ENCODE measurements at places on chromosomes 6 and 20.

DNA sequence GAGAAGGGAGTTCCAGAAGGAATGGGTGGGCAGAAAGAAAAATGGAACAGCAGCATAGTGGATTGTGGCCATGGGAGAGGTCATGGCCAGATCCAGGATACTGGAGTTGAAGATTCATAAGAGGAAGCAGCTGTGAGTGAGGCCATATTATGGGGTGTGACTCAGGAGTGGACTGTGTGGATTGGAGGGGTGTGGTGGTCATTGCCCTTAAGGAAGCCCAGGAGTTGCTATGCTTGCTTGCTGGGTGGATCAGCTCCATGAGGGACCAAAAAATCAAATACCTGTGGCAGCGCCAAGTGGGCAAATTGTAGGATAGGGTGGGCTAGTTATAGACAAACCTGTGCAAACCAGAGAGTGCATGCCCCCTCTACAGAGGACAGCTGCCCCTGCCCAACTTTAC, 18.3 kb downstream of the LRRC1 start:
- DNase-seq, result no peak

- DNase-seq, result no peak
These were observed 263.5 kb downstream of the THBS2 start for GRCh38 chr6:168990019-168990751.

- DNase-seq, result no peak
These were observed 891 bp downstream of the RIPPLY2 start for GRCh38 chr6:83854001-83854501.

GRCh38 chr6:39085129-39085797, 29.7 kb downstream of the SAYSD1 start:
- DNase-seq, result no peak

DNA sequence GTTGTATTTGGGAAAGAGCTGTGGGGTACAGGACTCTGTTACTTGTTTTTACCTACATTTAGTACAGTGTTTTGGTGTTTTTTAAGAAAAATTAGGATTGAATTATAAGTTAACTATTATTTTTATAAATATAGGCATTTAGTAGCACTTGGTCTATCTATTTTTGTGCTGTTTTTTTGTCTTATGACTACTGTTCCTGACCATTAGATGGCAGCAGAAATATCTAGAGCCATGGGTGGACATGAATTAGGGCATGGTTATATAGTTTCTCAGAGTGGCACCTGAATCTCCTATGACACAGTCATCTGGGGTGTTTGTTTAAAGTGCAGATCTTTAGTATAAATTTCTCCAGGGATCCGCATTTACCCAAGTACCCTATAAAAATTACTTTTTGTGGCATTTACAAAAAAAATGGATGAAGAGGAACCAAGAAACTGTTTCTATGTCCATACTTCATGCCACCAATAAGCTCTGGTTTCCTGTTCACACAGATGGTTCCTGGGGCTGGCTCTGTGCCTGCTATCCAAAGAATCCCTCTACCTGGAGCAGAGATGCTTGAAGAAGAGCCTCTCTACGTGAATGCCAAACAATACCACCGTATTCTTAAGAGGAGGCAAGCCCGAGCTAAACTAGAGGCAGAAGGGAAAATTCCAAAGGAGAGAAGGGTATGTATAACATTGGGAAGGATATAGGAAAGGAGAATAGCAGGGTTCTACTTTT, 19.8 kb downstream of the NFYA start:
- DNase-seq, result no peak

- DNase-seq, result no peak
These were observed 107.8 kb downstream of the COL19A1 start for GRCh38 chr6:69974193-69974592.

DNA sequence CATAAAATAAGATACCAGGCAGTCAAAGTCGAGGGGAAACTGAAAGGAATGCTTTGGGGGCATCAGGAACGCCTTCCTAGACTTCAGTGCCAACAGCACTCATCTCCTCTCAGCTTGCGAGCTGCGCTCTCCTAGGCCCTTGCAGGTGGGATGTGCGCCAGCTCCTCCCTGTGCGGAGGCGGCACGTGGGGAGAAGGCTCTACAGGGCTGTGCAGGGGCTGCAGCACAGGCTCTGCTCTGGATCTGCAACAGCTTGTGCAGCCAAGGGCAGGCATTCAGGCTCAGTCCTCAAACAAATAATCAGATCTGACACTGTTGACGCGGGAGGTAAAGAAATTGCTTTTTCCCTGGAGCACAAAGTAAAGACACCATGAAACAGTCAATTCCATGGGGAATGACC, 144.8 kb downstream of the TTLL2 start:
- DNase-seq, result no peak

DNA sequence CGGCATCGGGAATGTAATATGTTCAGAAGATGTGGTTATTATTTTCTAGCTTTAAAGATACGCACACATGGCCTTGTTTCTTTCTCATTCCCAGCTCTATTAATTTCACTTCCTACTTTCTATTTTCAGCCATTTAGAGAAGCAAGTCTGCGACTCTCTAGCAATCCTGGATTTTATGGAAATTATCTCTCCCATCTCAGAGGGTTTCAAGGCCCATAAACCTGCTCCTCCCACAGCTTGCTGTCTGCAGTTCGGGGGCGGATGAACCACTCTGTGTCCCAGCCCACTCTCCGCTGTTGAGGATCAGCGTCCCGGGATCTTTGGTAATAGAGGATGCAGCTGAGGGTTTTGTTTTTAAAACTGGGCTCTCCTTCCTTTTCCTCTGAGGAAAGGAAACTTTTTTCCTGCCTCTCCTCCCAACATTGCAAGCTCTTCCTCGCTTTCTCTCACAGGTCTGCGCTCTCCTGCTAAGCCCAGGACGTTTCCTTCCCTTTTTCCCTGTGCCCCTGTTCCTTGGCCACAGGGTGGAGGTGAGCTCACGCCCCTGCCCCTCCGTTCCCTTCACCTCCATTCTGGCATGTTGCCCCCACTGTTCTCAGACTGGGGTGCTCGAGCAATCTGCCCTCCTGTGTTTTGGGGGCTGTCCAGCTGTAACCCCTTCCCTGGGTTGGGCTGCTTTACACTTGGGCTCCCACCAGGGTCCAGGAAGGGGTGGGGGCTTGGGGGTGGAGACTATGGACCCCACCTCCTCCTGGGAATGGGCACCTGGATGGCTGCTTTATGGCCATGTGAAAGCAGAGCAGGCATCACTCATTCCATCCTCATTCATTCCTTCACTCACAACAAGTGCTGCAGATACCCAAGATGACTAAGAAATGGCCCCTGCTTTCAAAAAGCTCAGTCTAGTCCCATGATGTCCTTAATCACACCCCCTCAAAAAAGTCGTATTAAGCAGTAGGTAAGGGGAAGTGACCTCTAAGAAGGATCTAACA, 54.9 kb downstream of the ZBTB9 start:
- no peak for DNase-seq

DNA sequence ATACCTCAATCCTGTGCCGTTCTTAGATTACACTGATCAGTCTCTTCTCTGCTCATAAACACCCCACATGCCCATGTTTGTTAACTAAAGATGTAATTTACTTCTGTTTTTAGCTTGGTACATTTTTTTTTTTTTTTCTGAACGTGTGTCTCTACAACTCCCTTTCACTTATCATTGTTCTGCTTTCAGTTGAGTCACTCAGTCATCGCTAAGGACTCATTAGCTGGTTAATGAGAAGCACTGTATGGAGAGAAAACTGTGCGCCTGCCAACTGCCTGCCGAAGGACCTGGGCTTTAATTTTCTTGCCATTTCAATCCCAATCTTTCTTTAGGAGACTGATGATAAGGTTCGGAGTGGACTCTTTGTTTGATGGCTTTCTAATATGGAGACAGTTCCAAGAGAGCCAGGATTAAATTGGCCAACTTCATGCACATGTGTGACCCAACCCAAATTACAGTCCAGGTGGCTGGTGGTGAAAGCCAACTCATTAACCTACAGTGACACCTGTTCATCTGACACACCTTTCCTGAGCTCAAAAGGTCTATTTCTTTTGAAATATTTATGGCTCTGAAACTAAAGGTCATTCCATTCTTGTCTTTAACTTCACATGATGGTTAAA, 334.1 kb downstream of the BCKDHB start:
- DNase-seq, result no peak

DNA sequence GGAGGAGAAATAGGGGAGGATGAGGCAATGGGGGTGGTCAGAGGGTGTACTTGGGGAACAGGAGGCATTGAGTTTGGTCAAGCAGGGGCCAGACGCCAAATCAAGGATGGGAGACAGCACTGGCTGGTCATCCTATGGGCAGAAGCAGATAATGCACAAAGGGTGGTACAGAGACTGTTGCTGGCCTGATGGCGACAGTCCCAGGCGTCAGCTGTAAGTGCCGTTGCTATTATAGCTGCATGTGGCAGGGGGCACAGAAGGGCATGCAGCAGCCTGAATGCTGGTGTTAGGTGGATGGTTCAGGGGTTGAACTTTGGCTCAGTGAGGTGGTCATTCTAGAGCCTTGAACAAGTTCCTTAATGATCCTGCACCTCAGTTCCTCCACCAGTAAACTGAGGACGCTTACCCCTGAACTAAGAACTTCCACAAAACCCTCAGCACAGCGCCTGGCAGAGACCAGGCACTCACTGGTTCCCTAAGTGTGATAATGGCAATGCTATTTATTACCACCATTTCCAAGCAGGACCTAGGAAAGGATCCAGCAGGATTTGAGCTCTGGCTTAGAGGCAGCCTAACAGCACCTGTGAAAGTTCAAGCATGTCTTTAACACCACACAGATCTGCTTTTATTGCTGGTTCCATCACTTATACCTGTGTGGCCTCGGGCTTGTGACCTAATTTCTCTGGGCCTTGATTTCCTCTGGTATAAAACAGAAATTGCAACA, 162.7 kb downstream of the INSM1 start:
- no peak for DNase-seq

- no peak for DNase-seq
These were observed 162.0 kb downstream of the CDC5L start for GRCh38 chr6:44549516-44549915.

DNA sequence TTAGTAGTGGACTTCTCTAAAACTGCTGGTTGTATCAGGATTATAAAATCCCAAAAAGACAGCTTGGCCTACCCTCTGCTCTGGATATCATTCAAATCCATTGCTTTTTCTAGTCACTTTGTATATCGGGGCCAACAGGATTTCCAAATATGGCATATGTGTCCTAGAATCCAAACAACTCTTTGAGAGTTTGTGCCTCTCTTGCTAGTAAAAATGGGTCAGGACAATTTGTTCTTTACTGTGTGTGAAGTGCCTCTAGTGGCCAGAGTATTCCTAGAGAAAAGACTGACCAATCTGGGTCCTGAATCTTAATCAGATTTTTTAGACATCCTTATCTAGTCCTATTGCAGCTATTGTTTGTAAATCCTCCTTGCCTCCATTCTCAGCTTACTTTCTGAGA, 33.5 kb upstream of the MANEA start:
- DNase-seq, result no peak

DNA sequence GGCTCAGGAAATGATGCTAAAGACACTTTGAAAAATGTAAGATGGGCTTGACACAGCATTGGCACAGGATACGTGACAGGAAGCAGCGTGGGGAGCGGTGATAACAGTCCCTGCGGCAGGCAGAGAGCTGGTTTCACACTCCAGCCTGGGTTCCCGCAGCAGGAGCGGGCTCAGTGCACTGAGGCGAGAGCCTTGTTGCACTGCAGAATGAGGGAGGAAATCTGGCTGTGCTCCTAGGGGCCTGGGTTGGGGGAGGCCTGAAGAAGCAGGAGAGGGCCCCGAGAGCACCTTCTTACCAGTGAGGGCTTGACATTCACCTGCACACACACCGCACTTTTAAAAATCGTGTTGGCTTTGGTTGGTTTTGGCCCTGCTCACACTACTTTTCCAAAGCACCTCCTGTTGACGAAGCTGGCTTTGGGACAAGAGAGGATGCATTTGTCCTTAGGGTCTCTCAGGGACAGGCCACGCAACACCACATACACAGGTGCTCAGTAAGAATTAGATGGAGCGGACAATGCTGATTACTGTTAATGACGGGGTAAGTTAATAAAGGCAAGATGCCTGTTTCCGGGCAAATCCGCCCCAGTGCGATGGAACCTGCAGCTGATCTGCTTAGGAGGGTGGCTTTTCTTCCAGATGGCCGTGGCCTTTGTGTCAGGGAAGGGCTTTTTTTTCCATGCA, 49.4 kb upstream of the ARMC2 start:
- DNase-seq, result no peak

- DNase-seq, result no peak
These were observed 33.0 kb downstream of the RNF146 start for GRCh38 chr6:127299522-127300240.

- DNase-seq, result no peak
These were observed 23.1 kb downstream of the SPATA2 start for GRCh38 chr20:49892260-49892659.

DNA sequence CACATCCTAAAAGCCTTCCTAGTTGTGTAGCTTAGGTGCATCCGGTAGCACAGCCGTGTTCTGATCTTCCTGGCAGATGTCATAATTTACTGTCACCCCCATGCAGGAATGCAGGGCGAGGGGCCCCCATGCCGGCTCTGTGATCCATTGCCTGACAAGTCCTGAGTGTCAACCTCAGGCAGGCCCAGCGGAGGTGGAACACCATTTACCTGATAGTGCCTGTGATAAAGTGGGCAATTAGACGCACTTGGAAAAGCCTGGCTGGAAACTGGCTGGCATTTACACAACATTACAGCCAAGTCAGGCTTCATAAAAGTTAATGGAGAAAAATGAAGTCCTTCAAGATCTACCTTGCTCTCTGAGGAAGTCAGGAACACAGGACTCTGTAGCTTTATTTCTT, 521.4 kb upstream of the JAG1 start:
- DNase-seq, result no peak

DNA sequence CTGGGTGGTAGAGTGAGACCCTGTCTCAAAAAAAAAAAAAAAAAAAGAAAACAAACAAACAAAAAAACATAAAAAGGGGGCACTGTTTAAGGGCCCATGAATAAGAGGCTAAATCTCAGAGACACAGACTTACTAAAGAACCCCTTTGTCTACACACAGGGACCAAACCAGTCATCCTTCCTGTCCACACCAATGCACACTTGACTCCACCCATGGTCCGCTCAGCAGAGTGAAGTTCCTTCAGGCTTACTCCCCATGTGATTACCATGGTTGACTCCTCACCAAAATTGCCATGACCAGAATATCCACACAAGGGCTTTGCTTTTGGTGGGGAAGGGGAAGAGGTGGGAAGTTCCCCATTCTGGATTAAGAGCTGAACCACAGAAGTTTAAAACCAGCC, 19.4 kb upstream of the REPS1 start:
- no peak for DNase-seq

- DNase-seq, result no peak
These were observed 62.3 kb downstream of the LY86 start for GRCh38 chr6:6650839-6651238.

DNA sequence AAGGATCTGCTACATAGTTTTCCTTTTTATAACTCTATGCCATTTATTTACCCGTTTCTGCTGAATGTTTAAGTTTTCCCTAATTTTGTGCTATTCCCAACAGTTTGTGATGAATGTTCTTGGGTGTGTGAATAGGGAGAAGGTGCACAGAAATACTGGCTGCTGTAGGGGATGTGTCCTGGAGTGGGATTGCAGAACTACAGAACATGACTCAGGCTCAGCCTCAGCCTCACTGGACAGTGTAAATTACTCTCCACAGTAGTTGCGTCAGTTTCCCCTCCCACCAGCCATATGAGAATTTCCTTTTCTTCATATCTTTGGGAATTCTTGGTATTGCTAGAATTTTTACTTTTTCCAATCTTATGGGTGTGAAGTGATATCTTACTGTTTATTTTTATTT, 57.0 kb downstream of the SLX4IP start:
- no peak for DNase-seq

- DNase-seq, result no peak
These were observed 147.3 kb downstream of the TRIM27 start for GRCh38 chr6:28776269-28777146.

GRCh38 chr6:134363323-134364039, 45.6 kb upstream of the SGK1 start:
- peak; percentile 25 for DNase-seq
